ENCODE measurements at places on chromosomes 6 and 20. TPM values are rescaled to one million over a fixed set of nuclear protein-coding genes. Genes with fewer than 3 reads are reported as not detected.

MYO6 gene
- 6.0 TPM for total RNA-seq

MCCD1 gene
- not detected for total RNA-seq

EEF1A1 gene
- 10,453 TPM for total RNA-seq

BTN3A1 gene
- total RNA-seq, result 22.3 TPM

SLC17A5 gene
- 19.1 TPM for total RNA-seq

NKAPL gene
- not detected for total RNA-seq

SRSF3 gene
- 490 TPM for total RNA-seq

BEND3 gene
- 0.98 TPM for total RNA-seq

MYB gene
- total RNA-seq, result 0.12 TPM

TBC1D32 gene
- total RNA-seq, result 10.8 TPM

MTFR2 gene
- total RNA-seq, result 17.1 TPM

OGFRL1 gene
- total RNA-seq, result 9.5 TPM

HTR1E gene
- total RNA-seq, result not detected

SPINT3 gene
- not detected for total RNA-seq

CLPSL2 gene
- not detected for total RNA-seq

TRDN gene
- not detected for total RNA-seq

HLA-DRB5 gene
- total RNA-seq, result not detected

EDN3 gene
- total RNA-seq, result not detected

ZNF337 gene
- 12.3 TPM for total RNA-seq

TNF gene
- 1.7 TPM for total RNA-seq

MYH7B gene
- not detected for total RNA-seq

SLC17A9 gene
- 4.8 TPM for total RNA-seq

DUSP15 gene
- not detected for total RNA-seq

STX11 gene
- total RNA-seq, result 0.96 TPM

ADAM33 gene
- total RNA-seq, result 3.6 TPM

FAM217A gene
- not detected for total RNA-seq

C6orf52 gene
- total RNA-seq, result not detected

SDHAF4 gene
- 12.4 TPM for total RNA-seq

ZC2HC1B gene
- total RNA-seq, result not detected

TMEM239 gene
- total RNA-seq, result not detected

CDC5L gene
- total RNA-seq, result 26.1 TPM

COL12A1 gene
- total RNA-seq, result 28.7 TPM

RAMACL gene
- total RNA-seq, result 0.24 TPM

RNF217 gene
- 8.0 TPM for total RNA-seq

ABHD16A gene
- 36.7 TPM for total RNA-seq

Measured in RPMI7951 (cell line).